Upper lobe of left lung (tissue), 6 donors: ENCODE measurements at places on chromosomes 1 and 21. TPM values are rescaled to one million over a fixed set of nuclear protein-coding genes. Genes with fewer than 3 reads are reported as not detected.

Gene FCRL5
- total RNA-seq: 2.5 TPM

DNA sequence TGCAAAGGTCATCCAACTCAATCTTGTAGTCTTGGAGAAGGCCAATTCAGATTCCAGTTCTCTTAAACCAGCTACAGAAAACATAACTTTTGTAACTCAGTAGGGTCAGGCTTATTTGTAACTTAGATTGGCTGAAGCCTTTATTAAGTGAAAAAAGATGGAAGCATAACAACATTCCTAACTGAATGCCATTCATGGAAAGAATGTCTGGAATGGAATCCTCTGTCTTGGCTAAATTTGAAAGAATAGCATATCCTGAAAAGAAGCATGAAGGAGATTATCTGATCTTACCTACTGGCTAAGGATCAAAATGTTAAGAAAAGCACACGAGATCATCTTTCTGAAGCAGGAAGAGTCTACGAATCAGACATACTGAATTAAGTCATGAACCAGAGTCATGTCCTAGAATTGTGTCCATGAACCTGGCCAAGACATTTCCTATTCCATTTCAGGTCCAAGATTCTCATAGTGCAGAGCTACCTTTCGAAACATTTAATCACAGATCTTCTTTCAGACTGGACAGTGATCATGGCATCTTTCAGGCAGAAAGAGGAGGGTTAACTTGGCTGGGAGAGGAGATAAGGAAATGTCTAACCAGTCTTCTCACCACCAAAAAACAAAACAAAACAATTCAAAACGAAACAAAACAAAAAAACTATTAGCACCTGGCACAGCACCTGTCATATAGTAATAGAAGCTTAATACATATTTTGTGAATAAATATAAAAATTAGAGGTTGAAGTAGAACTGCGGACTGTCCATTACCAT is 75.6 kb downstream of the XCL2 start:
- no peak for DNase-seq
- no peak overlapping the region for H3K4me3 ChIP-seq
- H3K36me3 ChIP-seq: no peaks in the 10 kb centered on the region

DNA sequence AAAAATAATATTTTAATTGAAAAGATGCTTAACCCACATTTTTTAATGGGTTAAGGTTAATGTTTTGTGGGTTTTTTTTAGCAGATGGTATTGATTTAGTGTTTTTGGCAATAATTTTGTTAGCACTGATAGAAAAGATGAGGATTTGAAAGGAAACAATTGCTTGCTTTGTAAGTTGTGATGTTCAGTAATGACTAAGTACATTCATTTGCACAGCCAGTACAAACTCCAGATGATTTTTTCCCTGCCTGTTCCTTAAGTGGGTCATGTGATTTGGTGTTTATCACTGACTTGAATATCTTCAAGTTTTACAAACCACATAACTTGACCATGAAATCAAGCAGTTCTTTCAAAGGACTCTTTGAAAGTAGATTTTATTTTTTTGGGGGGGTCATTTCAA is 15.0 kb downstream of the DISP1 start:
- no peak for DNase-seq
- no peaks in the 10 kb centered on the region for H3K36me3 ChIP-seq
- no peak overlapping the region for H3K27ac ChIP-seq
- no peaks in the 10 kb centered on the region for H3K27me3 ChIP-seq
- no peak overlapping the region for H3K4me3 ChIP-seq
- H3K4me1 ChIP-seq: no peaks in the 10 kb centered on the region

Gene ZNF593OS
- not detected for total RNA-seq

DNA sequence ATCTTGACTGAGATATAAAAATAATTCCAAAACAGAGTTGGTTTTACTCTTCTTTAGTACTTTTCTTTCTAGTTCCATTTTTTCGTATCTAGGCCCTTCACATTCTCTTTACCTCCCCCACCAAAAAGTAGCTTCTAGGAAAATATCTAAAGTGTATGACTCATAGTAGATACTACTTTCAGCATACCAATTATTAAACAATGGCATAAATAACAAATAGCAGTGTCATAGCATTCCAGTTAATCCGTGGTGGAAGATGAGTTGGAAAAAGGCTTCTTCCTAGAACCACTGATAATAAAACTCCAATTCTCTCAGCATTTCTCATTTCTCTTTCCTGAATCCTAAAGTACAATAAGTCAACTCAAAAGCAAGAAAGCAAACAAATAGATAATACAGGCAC is 859.0 kb upstream of the B3GALT2 start:
- no peaks in the 10 kb centered on the region for H3K27me3 ChIP-seq
- H3K27ac ChIP-seq: no peak overlapping the region
- H3K4me1 ChIP-seq: no peaks in the 10 kb centered on the region
- DNase-seq: no peak
- no peak overlapping the region for H3K4me3 ChIP-seq

- no peaks in the 10 kb centered on the region for H3K36me3 ChIP-seq
- peak; percentile 81 for DNase-seq
- no peak overlapping the region for H3K4me3 ChIP-seq
- peaks cover 10% of the 10 kb centered on the region for H3K4me1 ChIP-seq
- no peaks in the 10 kb centered on the region for H3K27me3 ChIP-seq
Measured at GRCh38 chr1:39683591-39684312, 7.5 kb downstream of the HPCAL4 start.

Gene CEP350
- 52.4 TPM for total RNA-seq

- peaks cover 26% of the 10 kb centered on the region for H3K4me1 ChIP-seq
- H3K27ac ChIP-seq: no peak overlapping the region
- DNase-seq: no peak
- peaks cover 8% of the 10 kb centered on the region for H3K36me3 ChIP-seq
- H3K27me3 ChIP-seq: no peaks in the 10 kb centered on the region
Measured at GRCh38 chr1:88982055-88982454, 10.4 kb downstream of the KYAT3 start.

- H3K4me1 ChIP-seq: peaks cover 12% of the 10 kb centered on the region
- no peaks in the 10 kb centered on the region for H3K27me3 ChIP-seq
- no peak for DNase-seq
- H3K36me3 ChIP-seq: peaks cover 3% of the 10 kb centered on the region
- H3K4me3 ChIP-seq: no peak overlapping the region
Measured at GRCh38 chr1:208111646-208112190, 132.5 kb downstream of the PLXNA2 start.

- no peak overlapping the region for H3K4me3 ChIP-seq
- no peaks in the 10 kb centered on the region for H3K4me1 ChIP-seq
- no peak overlapping the region for H3K27ac ChIP-seq
- H3K27me3 ChIP-seq: no peaks in the 10 kb centered on the region
Measured at GRCh38 chr1:203751051-203751450, 13.9 kb upstream of the LAX1 start.

Gene NFASC
- total RNA-seq: 5.5 TPM

GRCh38 chr1:66527686-66528085 is 6.3 kb upstream of the SGIP1 start:
- H3K27ac ChIP-seq: no peak overlapping the region
- H3K4me3 ChIP-seq: no peak overlapping the region
- no peaks in the 10 kb centered on the region for H3K27me3 ChIP-seq
- peaks cover 1% of the 10 kb centered on the region for H3K4me1 ChIP-seq

Gene ARHGEF10L
- total RNA-seq: 48.6 TPM

GRCh38 chr21:40751221-40751620 is 95.7 kb downstream of the DSCAM start:
- no peak overlapping the region for H3K27ac ChIP-seq
- no peaks in the 10 kb centered on the region for H3K27me3 ChIP-seq
- H3K4me1 ChIP-seq: no peaks in the 10 kb centered on the region
- no peak overlapping the region for H3K4me3 ChIP-seq
- H3K36me3 ChIP-seq: no peaks in the 10 kb centered on the region
